NCI-H524 treated with DMSO at 0.1 percent for 48 hours (cell line): ENCODE measurements at places on chromosomes 4 and X.

DNA sequence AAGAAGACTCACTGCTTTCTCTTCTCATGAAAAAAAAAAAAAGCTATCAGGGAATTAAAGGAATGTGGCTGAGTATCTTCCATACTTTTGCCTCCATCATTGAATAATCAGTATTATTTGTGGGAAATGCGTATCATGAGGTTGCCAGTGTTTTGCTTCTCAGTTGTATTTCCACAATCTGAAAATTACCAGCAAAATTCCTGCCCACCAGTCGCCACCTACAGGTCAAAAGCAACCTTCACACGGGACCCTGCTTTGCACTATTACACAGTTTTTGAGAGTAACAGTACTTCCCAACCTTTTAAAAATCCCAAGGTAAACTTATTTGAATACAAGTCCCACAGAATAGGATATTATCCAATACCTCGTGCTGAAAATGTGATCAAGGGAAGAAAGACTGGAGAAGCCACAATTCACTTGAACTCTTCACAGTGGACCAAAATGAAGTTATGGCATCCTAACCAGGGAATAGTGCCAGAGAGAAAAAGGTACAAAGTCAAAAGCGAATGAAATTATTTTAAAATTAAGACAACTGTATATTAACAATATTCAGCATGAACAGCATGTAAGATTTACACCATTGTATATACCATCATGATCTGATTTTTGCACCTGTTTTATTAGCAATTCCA lies 30.4 kb downstream of the PGRMC1 start:
- DNase-seq: no peak

GRCh38 chr4:167234316-167234881 lies at the start of gene SPOCK3:
TSS of gene SPOCK3 (minus strand) at chr4:167234494.
- DNase-seq: no peak

DNA sequence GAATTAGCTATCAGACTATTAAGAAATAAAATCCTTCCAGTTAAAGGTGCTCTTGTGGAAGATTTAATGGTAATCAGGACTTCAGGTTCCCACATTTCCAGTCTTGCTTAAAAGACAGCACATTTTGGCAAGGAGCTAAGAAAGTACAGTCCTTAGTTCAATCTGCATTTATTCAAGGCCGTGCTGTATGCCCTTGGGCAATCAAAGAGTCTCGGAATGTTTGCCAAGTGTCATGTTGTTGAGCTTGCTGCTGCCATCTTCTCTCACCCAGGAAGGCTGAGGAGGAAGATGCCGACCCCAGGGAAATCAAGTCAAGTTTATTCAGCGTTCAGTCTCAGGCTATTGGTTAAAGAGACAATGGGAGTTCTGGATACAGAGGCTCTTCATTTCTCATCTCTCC lies 388.1 kb upstream of the IGFBP7 start:
- DNase-seq: no peak

DNA sequence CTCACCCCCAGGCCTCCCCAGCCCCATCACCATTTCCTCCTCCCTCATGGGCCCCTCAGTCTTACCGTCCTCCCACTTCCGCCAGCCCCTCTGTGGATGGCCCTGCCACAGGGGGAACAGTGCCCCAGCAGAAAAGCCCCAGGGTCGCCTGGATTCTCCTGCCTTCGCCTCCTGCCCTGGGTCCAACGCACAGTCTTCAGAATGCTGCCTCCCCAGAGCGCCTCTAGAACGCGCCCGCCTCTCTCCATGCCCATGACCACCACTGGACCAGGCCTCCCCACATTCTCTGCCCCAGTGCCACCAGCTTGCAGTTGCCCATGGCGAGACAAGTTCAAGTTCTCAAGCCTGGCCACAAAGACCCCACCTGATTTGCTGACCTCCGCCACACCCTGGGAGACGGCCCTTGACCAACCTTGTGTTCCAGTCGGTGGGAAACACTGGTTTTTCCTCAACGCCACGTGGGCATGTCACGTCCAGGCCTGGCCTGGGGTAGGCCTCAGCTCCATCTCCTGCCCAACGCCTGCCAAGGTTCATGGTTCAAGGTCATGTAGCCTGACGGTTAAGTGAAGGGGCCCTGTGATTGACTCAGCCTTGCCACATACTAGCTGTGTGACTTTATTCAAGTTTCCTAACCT lies 634 bp upstream of the PLXNB3 start:
- DNase-seq: no peak

- DNase-seq: no peak
Observed at GRCh38 chr4:113179091-113179490, 129.6 kb downstream of the ANK2 start.

- DNase-seq: no peak
Observed at GRCh38 chr4:13918991-13919441, 291.5 kb upstream of the BOD1L1 start.

GRCh38 chrX:120718969-120719368 lies 89.1 kb upstream of the C1GALT1C1 start:
- DNase-seq: peak; percentile 54

DNA sequence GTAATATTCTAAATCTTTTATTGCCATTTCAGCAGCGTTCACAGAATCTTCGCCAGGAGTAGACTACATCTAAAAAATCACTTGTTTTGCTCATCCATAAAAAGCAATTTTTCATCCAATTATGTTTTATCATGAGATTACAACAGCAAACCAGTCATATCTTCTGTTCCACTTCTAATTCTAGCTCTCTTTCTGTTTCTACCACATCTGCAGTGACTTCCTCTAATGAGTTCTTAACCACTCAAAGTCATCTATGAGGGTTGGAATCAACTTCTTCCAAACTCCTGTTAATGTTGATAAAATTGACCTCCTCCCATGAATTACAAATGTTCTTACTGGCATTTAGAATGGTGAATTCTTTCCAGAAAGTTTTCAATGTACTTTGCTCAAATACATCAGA lies 174.4 kb upstream of the BRWD3 start:
- DNase-seq: no peak

GRCh38 chr4:149158817-149159216 lies 656.8 kb downstream of the IQCM start:
- no peak for DNase-seq

- DNase-seq: no peak
Observed at GRCh38 chr4:23324021-23324690, 565.7 kb downstream of the PPARGC1A start.

DNA sequence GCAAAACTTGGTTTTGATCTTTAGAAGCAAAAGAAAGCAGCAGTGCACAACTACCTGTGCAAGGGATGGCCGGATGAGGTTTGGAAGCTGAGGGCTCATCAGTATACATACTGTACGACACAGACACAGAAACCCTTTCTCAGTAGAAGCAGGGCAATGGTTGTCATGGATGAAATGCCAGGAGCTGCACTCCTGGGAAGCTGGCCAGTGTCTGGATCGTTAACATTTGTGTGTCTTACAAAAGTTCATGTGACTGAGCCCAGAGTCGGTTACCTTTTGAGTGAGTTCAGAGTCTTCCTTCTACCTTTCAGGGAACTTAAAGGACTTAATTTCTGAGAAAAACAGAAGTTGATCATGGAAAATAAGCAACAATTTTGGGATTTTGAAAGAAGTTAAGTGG lies 230.3 kb downstream of the APBB2 start:
- DNase-seq: no peak

DNA sequence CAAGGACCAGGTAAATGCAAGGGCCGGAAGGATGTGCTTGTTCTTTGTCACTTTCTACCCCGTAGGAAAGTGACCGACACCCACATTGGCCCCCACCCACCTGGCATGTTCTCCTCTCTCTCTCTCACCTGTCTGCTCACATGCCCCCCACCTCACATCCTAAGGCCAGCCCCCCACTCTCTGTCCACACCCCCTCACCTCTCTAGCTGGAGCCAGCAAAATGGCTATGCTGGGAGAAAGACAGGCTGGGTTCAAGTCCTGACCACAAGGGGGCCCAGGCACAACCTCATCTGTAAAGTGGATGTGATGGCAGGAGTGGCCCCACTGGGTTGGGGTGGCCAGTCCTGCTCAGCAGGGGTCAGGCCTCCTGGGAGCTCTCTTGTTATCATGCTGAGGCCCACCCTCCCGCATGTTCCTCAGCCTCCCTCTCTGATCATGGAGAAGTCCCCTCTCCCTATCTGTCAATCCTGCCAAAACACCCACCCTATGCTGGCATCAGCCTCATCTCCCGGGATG lies 1.7 kb upstream of the PPP2R2C start:
- DNase-seq: no peak

- DNase-seq: no peak
Observed at GRCh38 chr4:6283282-6283681, 13.6 kb downstream of the WFS1 start.
